Fibroblast of the aortic adventitia (primary cell): ENCODE measurements at places on chromosomes 3 and 15.

DNA sequence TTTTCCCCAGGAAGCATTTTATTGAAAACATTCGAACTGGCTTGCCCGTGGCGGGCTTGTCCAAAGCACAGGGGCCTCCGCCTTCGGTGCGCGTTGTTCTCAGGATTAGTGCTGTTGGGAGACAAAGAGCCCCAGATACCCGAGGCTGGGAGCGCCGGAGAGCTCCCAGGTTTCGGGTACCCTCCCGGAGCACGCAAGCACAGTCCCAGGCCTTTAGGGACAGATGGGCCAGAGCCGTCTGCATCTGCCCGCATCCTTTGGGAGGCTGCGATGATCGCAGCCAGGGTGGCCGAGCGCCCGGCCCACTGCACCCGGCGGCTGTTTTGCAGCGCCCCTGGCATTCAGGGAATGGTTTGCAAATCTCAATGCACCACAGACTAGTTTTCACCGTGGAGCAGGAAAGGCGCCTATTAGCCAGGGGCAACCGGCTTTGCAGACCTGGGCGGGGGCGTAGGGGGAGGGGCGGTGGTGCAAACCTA is 5.0 kb upstream of the FEZF2 start:
- no peak for DNase-seq

- no peak for DNase-seq
Observed at GRCh38 chr15:78605201-78605600, 15.6 kb downstream of the CHRNA3 start.

DNA sequence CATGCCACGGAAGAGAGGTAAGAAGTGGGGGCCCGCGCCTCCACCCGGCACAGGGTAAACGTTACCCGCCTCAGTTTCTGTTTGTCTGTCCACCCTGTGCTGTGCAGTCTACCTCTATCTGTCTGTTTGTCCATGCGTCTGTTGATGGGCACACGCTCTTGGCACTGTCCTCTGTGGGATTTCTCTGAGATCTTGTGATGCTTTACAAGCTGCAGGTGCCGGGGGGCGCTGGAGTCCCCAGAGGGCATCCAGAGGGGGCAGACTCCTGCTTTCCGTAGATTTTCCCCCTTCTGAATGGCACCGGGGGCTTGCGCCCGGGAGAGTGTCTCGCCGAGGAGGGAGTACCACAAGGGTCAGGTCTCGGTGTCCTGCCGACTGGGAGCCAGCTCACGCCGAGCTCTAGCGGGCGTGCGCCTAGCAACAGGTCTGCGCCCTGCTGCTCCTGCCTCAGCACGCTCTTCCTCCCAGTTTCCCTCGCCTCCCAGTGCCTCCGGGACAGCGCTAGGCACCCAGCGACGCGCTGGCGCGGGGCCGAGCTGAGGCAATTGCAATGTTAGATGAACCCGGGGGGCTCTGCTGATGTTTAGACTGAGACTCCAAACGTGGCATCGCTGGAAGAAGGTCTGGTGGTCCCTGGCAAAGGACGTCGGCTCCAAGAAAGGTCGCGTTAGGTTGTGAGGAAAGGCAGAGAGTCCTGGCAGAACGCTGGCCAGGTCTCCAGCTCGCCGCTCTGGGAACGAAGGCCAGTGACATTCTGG is 667 bp downstream of the CEMIP start:
- peak; percentile 49 for DNase-seq

GRCh38 chr3:191781044-191781443 is 320.1 kb downstream of the PYDC2 start:
- no peak for DNase-seq

GRCh38 chr15:48451736-48452135 is 120.5 kb downstream of the DUT start:
- no peak for DNase-seq

- DNase-seq = peak; percentile 33
Observed at GRCh38 chr15:90300988-90301706, 35.7 kb downstream of the NGRN start.

GRCh38 chr3:72515281-72515680 is 333.0 kb downstream of the SHQ1 start:
- DNase-seq = no peak

- peak; percentile 99 for DNase-seq
Observed at GRCh38 chr15:43911235-43911781, 84.5 kb downstream of the WDR76 start.

GRCh38 chr3:108092501-108092900 is 1.7 kb upstream of the CD47 start:
- DNase-seq = no peak

DNA sequence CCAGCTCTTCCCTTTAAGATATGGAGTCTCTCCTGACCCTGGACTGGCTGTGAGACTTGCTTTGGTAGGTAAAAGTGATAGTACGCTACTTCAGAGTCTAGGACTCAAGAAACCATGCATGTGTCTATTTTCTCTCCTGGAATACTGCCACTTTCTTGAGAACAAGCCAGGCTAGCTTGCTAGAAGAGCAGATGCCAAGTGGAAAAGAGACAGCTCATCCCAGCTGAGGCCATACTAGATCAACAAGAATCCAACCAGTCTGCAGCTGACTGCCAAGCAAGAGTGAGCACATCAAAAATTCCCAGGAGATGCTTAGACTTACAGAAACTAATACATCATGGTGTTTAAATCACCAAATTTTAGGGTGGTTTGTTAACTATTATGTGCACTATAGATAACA is 208.3 kb upstream of the RBMS3 start:
- peak; percentile 52 for DNase-seq
